ENCODE measurements at places on chromosomes 1 and 21.
A peak's percentile ranks its signal among the peaks of the same experiment; 100 is the strongest.

DNA sequence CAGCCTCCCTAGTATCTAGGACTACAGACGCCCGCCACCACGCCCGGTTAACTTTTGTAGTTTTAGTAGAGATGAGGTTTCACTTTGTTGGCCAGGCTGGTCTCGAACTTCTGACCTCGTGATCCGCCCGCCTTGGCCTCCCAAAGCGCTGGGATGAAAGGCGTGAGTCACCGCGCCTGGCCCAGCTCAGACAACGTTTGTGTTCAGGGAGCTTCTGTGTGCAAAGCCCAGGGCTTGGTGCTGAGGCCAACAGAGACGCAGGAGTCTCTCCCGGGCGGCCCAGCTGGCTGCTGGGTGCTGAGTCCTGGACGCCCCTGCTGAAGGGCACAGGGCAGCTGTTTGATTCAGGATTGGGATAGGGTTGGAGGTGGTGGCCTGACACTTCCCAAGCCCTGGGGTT, 3.0 kb downstream of the PRKCZ start:
- no peak for DNase-seq

DNA sequence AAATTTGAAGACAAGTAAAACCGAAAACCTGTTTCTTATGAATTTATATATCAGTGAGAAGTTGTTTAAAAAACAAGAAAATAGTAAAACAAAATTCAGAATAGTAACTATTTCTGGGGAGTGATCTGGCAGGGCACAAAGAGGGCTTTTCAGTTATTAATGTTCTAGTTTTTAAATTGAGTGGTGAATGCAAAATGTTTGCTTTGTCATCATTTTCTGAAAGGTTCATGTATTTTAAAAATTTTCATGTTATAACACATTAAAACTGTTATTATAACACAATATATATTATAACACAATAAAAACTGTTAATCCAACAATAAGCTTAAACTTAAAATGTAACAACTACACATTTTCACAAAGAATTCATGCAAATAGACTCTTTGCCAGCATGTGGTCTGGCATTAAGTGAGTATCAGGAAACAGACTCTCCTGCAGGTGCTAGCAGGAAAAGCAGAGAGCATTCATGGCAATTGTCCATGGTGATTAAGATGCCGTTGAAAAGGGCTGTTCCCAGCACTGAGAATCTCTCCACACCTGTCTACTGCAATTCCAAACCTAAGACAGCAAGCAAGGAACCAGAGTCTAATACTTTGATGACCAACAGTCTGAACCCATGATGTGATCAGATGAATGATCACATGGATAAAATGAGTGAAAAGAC, 204.9 kb downstream of the TBX15 start:
- DNase-seq: no peak

- DNase-seq: no peak
These were observed 188.6 kb downstream of the FCRL5 start for GRCh38 chr1:157363660-157364140.

DNA sequence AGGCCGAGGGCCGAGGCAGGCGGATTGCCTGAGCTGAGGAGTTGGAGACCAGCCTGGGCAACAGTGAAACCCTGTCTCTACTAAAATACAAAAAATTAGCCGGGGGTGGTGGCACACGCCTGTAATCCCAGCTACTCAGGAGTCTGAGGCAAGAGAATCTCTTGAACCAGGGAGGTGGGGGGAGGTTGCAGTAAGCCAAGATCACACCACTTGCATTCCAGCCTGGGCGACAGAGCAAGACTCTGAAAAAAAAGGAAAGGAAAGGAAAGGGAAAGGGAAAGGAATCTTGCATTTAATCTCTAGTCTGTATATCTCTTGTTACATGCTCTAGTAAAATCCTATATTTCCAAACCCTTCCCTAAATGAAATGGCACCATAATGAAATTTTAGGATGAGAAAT, 328.3 kb upstream of the ADGRL2 start:
- no peak for DNase-seq

GRCh38 chr1:87951852-87952251, 623.2 kb downstream of the LMO4 start:
- DNase-seq: no peak

DNA sequence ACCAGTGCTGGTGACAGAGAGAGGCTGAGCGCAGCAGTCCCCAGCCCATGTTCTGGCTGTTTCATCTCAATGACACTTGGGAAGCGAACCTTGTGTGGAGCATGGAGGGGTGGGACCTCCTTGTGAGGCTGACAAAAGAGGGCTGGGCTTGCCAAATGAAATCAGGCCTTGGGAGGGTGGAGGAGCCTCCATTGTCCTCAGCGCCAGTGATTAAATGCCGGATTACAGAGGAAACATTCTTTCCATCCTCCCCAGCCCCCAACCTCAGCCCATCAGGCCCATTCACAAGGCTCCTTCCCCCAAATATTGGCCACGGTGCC, 63.3 kb upstream of the PAXBP1 start:
- DNase-seq: no peak

DNA sequence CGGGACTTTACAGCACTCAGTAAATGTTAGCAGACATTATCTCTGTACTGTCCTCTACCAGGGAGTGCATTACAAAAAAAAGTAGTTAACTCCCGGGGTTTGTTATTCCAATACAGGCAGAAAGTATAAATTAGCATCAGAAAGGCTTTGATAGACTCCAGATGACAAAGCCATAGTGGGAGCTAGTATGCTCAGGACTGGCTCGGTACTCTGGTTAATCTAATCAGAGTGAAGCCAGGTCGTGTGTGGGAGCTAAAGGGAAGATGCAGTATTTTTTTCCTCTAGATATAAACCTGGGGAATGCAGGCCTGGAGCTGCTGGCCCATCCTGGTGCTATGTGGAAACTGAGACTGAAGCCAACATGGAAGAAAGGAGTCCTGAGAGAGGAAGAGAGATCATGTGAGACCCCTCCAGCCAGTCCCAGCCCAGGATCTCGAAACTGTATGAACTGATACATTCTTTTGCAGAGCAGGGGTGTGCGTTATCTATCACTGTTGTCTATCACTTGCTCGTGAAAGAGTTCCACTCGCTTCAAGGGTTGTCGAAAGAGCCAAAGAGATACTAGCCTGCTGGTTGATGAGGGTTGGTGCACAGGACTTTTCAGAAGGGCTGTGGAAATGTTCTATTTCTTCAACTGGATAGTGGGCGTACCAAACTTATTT, 125.8 kb downstream of the PLPP3 start:
- DNase-seq: no peak

GRCh38 chr1:157691285-157691920, 9.2 kb downstream of the FCRL3 start:
- DNase-seq: no peak

DNA sequence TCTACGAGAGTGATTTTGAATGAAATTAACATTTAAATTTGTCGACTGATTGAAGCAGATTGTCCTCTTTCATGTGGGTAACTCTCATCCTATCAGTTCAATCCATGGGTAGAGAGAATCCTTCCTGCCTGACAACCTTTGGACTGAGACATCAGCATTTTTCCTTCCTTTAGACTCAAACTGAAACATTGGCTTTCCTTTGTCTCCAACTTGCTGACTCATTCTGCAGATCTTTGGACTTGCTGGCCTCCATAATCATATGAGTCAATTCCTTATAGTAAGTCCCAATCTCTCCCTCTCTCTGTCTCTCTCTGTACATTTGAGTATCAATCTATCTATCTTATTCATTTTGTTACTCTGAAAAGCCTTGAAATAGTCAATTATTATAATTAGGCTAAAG, 416.7 kb downstream of the LRRIQ3 start:
- no peak for DNase-seq

DNA sequence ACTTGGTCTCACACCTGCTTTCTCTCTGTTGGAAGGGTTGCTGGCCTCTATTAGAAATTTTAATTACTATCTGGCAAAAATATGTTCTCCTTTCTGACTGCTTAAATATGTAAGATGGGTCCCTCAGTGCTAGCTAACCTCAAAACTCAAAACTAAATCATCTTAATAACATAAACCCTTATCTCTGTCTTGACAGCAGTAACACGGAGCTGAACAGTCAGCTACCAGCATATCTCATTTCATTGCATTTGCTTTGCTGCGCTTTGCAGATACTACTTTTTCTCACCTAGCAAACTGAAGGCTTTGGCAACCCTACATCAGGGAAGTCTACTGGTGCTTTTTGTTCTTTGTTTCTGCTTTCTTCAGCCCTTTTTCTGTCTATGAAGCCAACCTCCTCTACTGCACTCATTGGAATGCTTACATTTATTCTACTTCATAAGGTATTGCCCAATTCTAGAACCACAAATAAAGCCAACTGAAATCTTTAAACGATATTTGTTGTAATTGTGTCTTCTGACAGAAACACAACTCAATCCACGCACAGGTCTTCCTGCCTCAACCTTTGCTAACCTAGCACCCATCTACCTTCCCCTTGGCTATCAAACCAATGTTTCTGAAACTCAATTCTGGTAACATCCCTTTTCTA, 95.6 kb downstream of the RERE start:
- no peak for DNase-seq

- DNase-seq: peak; percentile 75
These were observed at the start of gene MOB3C for GRCh38 chr1:46616277-46617107. MOB3C (minus strand) TSS chr1:46616811; CDS start chr1:46613321, 3,490 bp downstream.

DNA sequence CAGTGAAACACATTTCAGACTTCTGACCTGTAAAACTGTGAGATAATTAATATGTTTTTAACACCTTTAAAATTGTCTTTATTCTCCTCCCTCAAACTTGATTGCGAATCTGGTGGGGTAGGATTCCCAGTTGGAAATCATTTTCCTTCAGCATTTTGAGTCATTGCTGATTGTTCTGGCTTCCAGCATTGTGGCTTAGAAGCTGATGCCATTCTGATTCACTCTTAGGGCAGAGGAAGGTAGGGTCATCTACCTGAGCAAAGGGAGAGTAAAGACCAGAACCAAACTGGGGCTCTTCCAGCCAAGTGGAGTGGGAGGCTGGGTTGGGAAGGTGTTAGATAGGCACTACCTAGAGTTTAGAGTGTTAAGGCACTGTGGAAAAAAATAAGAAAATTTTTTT, 61.2 kb downstream of the MPZL1 start:
- no peak for DNase-seq

DNA sequence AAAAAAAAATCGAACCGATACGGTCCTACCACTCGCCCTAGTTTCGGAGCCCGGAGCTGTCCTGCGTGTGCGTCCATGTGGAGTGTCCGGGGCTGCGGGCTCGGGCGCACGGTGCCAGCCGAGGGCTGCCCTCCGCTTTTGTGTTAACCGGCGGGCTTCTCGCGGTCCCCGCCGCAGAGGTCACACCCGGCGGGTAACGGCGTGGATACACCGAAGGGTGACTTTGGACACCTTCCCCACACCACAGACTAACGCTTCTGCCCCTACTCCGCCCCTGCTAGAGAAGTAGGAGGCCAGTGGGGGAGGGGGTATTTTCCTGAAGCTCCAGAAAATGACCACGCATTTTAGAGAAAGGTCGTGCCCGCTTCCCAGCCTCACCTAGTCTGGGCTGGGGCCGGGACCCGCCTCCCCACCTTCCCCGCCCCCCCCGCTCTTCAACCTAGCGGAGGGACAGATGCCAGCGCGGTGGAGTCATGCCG, 609 bp upstream of the ATF3 start:
- no peak for DNase-seq

- DNase-seq: no peak
These were observed 79.5 kb downstream of the NRIP1 start for GRCh38 chr21:14985306-14985705.

DNA sequence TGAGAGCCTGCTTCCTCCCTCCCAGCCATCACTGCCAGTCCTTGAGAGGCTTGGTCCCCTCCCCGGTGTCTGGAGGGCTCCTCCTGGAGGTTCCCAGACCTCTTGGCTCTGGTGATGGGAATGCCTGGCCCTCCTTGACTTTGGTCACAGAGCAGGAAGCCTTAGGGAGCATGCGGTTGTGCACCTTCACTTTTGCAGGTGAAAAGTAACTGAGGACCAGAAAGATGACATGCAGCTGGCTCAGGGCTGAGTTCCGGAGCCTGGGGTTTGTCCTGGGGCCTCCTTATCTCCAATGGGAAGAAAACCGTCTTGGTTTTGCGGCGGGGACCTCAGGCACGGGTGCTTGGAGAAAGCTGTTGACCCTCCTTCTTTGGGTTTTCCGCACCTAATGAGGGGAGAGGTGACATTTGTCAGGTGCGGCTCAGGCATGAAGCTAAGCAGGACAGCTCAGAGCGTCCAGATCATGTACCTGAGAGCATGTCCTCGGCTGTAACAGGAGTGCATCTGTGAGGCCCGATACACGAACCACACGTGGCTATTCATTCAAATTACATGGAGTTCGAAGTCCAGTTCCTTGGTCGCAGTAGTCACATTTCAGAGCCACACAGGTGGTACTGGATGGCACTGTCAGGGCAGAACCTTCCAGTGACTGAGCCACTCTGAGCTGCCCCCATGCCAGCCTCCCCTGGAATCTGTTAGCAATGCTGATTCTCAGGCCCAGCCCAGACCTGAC, 608 bp upstream of the MX2 start:
- DNase-seq: no peak

DNA sequence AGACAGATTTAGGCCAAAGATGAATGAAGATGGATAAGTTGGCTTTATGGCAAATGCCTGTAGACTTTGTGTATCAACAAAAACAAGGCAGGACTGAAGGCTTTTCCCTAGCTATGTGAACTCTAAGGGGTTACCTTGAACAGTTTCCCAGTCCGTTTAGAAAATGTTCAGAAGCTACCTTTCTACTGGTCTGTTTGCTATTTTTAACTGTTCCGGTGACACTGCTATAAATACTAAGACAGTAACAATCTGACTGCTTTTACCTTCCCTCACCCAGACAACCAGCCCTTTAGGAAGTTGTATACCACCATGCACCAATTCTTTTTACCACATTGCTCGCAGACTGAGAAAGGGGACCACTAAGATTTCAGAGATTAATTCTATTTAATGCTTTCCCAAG, 102.2 kb downstream of the PHTF1 start:
- DNase-seq: no peak

GRCh38 chr1:61084491-61085031, 2.2 kb downstream of the NFIA start:
- no peak for DNase-seq

DNA sequence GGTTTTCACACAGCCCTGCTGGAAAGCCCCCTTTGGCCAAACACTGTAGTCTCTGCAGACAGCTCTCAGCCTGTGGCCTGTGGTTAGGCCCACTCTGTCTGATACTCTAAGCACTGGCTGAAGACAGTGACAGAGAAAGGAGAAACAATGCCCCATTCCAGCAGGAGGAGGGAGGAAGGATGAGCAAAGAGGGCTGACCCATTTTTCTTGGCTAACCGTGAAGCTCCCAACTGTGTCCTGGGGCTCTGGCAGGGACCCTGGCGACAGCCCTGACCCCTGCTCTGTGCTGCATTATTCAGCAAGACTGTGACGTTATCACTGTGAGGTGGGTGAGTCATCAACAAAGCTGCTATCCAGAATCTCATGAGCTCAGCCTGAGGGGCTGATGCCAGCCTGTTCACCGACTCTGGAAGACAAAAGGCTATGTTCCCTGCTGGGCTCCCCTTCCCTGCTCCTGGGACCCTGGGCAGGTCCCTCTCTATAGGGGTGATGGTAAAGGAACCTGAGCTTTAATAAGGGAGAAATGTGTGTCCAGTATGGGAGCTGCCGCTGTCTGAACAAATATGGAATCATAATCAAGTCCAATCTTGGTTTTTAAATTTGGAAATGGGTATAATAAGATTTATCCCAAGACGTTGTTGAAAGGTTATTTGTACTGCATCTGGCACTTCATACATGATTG, 107.0 kb downstream of the RHOU start:
- DNase-seq: no peak

GRCh38 chr1:163166886-163167555, 35.7 kb downstream of the RGS5 start:
- no peak for DNase-seq

- no peak for DNase-seq
These were observed 9.9 kb upstream of the CFHR4 start for GRCh38 chr1:196877964-196878363.

GRCh38 chr1:22275626-22276395, 132.9 kb upstream of the WNT4 start:
- DNase-seq: no peak

- no peak for DNase-seq
These were observed 1087.2 kb upstream of the B3GALT2 start for GRCh38 chr1:194273660-194274059.

Measured in thoracic aorta (tissue), 2 donors.